ENCODE measurements at places on chromosomes 7 and 10.
A peak's percentile ranks its signal among the peaks of the same experiment; 100 is the strongest.

DNA sequence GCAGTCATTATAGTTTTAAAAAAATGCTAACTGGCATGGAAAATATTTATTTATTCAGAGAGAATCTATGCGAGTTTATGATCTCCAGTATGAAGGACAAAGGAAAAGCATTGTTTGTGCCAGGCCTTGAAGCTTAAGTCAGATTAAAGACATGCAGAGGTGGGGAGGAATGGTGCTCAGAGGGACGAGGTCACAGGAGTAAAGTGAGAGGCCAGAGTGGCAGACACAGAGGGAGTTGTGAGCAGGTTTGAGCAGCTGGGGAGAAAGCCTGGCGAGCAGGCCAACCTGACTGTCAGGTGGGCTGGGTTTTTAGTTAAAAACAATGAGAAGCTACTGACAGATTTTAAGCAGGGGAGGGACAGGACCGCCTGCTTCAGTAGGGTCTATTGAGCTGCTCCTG is 6.8 kb upstream of the CCNY start:
- DNase-seq: no peak

- no peak for DNase-seq
These were observed 125.5 kb downstream of the GRM3 start for GRCh38 chr7:86768967-86769760.

- DNase-seq: no peak
These were observed 28.9 kb upstream of the STK17A start for GRCh38 chr7:43553999-43554398.

DNA sequence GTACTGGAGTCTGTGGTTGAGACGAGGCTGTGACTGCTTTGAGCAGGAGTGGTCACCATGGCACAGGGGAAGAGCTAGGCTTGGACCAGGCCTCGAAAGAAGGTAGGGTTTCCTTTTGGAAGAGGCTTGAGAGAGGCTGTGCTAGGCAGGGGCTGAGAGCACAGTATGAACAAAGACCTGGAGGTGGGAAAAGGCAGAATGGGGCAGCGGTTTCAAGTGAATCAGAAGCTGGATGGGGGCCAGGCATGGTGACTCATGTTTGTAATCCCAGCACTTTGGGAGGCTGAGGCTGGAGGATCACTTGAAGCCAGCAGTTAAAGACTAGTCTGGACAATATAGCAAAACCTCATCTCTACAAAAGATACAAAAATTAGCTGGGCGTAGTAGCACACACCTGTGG is 65.9 kb downstream of the CLIP2 start:
- DNase-seq: no peak

DNA sequence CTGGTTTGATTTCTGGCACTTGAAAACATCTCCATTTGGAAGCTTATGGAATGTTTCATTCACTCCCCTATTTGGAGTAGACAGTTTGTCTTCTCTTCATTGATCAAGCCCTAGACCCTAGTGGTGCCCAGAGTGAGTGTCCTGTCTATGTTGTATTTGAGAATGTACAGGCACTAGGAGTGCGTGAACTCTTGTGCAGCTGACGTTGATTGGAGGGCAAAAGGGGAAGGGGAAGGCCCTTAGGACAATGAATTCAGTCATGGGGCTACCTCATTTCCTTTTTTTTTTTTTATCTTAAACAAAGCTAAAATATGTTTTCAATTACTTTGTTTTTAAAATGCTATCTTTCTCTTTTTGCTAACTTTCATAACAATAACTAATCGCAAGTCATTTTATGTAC is 66.5 kb downstream of the ADD3 start:
- no peak for DNase-seq

GRCh38 chr10:90319188-90319914 is 538.5 kb downstream of the HTR7 start:
- DNase-seq: no peak

DNA sequence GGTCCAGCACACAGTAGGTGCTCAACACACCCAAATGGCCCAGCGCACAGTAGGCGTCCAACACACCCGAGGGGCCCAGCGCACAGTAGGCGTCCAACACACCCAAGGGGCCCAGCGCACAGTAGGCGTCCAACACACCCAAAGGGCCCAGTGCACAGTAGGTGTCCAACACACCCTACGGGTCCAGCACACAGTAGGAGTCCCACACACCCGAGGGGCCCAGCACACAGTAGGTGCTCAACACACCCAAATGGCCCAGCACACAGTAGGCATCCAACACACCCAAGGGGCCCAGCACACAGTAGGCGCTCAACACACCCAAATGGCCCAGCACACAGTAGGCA is 80.8 kb downstream of the FOXL3 start:
- no peak for DNase-seq

DNA sequence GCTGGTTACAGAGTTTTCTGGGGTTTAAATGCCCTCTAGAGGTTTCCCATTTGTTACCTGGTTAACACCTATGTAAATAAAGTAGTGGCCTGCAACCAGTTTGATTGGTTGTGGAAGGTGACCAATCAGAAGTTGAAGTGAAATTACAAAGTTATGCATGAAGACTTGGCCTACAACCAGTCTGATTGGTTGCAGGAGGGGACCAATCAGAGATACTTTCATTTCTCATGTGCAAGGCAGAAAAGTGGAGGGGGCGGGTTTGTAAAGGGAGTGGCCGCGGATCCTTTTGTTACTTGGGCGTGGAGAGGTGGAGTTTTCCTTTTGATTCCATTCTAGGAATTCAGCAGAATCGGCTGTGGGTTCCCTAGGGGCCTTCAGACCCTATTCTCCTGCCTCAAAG is 80.8 kb downstream of the SEC23IP start:
- DNase-seq: no peak

DNA sequence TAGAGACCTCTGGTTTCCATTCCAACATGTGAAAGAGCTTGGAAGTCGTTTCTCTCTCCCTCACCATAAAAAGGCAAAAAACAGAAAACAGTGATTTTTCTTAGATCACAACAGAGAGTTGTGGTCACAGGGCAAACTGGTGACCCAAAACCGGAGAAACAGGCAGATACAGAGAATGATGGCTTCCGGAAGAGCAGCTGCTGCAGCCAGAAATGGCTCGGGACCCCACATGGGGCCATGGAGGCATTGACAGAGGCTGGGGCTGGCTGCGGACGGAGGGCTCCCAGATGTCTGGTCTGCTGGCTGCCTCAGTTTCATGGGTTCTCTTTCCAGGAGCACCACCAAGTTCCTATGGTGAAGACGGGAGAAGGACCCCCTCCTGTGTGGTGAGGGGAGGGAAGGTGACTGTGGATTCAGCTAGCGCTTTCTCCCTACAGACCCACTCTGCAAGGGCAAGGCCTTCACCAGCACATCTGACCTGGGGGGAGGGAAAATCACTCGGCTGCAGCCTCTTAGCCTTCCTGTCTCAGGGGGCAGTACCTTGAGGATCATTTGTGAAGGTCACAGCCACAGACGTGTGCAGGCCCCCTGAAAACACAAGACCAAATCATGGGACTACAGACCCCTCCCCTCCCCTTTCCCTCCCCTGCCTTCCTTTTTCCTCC is 81.4 kb downstream of the WDR37 start:
- DNase-seq: no peak

GRCh38 chr7:18407385-18407784 is 88.2 kb upstream of the HDAC9 start:
- DNase-seq: no peak

- no peak for DNase-seq
These were observed 283.0 kb downstream of the TCF7L2 start for GRCh38 chr10:113232928-113233511.

DNA sequence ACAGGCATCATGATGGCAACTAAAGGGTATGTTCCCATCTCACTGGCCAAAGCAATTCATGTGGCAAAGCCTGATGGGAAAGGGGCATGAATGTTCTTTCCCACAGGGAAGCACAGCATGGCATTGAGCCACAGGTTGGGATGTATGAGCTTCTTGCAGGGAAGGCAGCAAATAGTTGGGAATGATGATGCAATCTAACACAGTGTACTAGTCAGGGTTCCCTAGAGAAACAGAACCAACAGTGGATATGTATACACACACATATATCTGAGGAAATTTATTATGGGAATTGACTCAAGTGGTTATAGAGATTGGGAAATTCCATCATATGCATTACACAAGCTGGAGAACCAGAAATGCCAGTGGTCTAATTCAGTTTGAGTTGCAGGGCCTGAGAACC is 253.6 kb upstream of the NPVF start:
- DNase-seq: no peak

DNA sequence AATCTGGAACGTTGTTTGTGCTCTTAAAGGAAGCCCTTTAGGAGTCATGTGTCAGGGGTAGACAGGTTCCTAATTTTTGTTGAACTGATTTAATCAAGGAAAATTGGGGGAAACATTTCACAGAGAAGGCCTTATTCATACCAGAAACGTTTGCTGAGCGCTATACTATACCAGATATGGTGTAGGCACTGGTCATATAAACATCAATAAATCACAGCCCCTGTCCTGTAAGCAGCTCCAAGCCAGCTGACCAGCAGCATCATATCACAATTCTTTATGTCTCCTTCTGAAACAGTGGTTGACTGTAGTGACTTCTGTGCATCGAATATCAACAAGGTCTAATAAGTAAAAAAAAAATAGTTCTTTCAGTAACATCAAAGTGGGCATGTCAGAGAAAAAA is 1.1 kb downstream of the TMEM178B start:
- DNase-seq: no peak

GRCh38 chr7:1536743-1537534 is 6.4 kb downstream of the MAFK start:
- no peak for DNase-seq

DNA sequence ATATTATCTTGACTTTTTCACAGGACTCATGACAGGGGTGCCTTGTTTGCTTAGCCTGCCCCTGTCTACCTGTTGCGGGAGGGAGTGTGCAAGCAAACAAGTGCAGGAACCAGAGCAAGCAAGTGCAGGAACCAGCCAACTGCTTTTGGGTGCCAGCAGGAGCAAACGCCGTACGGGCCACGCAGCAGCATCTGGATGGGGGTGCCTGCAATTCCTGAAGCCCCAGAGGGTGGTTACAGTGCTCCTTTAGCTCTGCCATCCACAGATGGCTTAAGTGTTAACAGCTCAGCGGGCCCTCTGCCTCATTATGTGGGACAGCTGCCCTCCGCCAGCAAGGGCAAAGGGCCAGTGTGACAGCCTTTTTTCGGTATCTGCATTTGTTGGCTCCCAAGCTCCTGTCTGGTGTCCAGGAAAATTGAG is 83.5 kb downstream of the MICU1 start:
- no peak for DNase-seq

GRCh38 chr7:31007634-31008033 is 43.9 kb downstream of the GHRHR start:
- no peak for DNase-seq

GRCh38 chr10:97849103-97849686 is 448 bp upstream of the GOLGA7B start:
- DNase-seq: no peak

GRCh38 chr10:69687426-69687825 is 57.4 kb downstream of the FAM241B start:
- no peak for DNase-seq

- DNase-seq: no peak
These were observed 34.9 kb upstream of the CALD1 start for GRCh38 chr7:134744569-134744968.

GRCh38 chr10:75857269-75857846 is 425.9 kb downstream of the LRMDA start:
- DNase-seq: no peak

- peak; percentile 8 for DNase-seq
These were observed 566 bp downstream of the MAD1L1 start for GRCh38 chr7:2231992-2232765.

GRCh38 chr10:97518301-97519043 is 19.7 kb downstream of the UBTD1 start:
- DNase-seq: no peak

- DNase-seq: no peak
These were observed 148.0 kb downstream of the ANKRD7 start for GRCh38 chr7:118372530-118372929.

- no peak for DNase-seq
These were observed 6.1 kb upstream of the UBE2H start for GRCh38 chr7:129958643-129959470.

DNA sequence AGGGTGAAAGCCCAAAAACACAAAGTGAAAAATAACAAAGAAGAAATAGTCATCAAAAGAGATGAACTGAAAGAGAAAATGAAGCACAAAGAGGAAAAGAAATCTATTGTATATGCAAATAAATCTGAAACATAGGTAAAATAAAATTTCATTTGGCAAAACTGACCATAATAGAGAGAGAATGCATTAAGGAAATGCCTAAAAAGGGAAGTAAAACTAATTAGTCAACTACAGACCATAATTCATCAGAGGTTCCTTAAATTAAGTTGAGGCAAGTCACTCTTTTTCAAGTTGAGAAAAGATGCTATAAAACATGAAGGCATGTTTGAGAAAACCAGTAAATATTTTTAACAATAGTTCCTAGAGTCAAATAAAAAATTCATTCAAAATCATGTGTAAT is 233.3 kb downstream of the LRRN3 start:
- DNase-seq: no peak

All from activated effector memory CD4-positive, alpha-beta T cell treated with Interleukin-2 at 50 U/mL for 16 hours (primary cell).